ENCODE measurements at places on chromosomes 7 and 10. TPM values are rescaled to one million over a fixed set of nuclear protein-coding genes. Genes with fewer than 3 reads are reported as not detected.

MSMB gene
- not detected for total RNA-seq

ABCB1 gene
- 7.5 TPM for total RNA-seq

CRYGN gene
- not detected for total RNA-seq

EBF3 gene
- 0.20 TPM for total RNA-seq

SVOPL gene
- 0.81 TPM for total RNA-seq

ASAH2B gene
- total RNA-seq = 3.4 TPM

SFMBT2 gene
- total RNA-seq = 16.1 TPM

ZNF503 gene
- 36.2 TPM for total RNA-seq

HYCC1 gene
- 47.7 TPM for total RNA-seq

PNLIP gene
- total RNA-seq = not detected

DNA sequence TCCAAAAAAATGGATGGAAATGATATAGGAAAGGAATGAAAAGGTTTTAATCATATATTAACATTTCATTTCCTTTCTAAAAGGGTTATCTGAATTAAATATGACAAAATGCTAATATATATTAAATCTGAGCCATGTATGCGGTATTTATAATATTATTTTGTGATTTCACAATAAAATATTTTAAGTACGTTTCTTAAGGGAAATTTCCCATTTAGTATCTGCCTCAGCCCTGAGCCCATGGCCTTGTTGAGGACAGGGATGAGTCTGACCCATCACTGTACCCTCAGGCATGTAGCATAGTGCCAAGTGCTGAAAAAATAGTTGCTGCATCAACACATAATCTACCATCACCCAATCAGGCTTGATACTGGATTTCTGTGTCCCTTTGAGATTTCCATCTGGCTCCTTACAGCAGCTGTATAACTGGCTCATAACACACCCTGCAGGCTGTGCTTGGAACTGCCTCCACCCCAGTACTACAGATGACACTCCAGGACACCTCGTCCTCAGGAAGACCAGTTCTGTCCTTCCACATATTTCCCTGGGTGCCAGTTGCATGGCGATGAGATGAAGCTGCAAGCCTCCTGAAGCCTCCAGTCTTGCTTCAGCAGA is 59.4 kb upstream of the ASAH2 start:
- no peak for DNase-seq

DNA sequence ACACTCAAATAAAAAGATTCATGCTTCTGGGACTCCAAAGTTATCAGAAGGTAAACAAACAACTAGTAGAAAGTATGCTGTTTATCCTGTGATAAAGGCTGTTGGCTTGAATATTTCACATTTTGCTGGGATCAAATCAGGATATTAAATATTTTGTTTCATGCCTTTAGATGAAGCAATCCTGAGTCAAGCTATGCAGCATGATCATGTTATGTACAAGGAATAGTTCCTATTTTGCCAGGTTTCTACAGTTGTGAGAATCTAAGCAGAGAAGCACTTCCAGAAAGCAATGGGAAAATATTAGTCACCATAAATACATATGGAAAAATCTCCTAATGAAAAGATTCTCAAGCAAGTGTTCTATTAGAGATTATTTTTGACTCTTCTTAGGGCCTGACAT is 262.8 kb upstream of the PCDH15 start:
- DNase-seq = no peak

DNA sequence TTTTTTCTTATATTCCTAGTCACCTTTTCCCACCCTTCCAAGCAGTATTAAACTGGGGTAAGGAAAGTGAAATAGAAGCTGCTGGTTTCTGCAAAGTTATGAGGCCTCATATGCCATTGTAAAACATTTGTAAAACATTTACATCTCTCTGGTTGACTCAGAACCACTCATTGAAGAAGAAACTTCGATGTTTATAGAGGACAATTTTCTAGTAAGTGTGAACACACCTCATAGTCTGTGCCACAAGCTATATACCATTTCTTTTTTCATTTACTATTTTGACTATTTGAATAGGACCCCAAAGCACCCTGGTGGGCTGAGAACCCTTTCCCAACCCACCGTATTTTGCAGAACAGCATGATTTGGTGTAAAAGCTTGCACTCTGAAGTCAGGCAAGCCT is 12.9 kb upstream of the ITGB1 start:
- no peak for DNase-seq

GRCh38 chr7:131014906-131015656 is 281.1 kb upstream of the KLF14 start:
- DNase-seq = no peak

DNA sequence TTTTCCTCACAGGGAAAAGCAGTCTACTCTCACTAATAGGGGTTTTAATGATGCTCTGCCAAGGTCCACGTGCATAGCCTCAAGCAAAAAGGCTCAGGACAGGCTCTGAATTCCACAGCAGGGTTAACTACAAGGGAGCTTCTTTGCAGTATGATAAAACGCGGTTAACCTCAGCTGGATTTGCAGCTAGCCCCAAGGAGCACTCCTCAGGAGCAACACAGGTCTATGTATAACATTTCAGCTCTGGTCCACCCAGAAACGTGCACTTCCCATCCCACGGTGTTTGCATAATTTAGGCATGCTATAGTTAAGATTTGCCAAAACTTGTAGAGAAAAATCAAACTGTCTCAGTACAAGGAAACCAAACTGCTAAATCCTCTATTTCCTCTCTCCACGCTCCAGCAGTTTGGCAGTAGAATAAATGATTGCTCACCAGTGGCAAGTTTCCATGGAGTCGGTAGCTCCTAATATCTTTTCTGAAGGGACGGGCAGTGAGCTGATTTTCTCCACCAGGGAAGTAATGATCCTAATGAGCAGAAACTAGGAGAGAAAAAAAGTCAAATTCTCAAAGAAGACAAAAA is 13.1 kb upstream of the ASB4 start:
- DNase-seq = no peak

DNA sequence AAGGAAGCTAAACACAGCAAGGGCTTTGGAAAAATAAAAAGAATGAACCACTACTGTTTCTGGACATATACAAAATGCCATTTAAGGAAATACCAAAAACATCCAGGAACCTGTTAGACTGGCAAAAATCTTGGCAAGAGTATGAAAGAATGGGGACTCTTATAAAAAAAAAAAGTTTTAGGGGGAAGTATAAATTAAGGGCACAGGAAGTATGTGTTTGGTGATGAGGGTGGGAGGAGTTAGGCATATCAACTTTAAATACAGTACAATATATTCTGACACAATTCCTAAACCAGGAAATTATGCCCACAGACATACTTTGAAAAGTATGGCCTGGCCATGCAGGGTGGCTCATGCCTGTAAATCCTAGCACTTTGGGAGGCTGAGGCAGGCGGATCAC is 74.2 kb downstream of the WAPL start:
- DNase-seq = no peak

DNA sequence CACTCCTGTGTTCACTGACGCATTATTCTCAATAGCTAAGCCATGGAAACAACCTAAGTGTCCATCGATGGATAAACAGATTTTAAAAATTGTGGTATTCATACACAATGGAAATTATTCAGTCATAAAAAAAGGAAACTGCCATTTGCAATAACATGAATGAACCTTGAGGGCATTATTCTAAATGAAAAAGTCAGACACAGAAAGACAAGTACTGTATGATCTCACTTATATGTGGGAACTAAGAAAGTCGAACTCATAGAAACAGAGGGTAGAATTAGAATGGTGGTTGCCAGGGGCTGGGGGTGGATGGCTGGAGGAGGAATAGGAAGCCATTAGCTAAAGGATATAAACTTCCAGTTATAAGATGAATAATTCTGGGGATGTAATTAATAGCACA is 71.8 kb downstream of the JAZF1 start:
- no peak for DNase-seq

GRCh38 chr7:80488851-80489370 is 23.0 kb downstream of the GNAT3 start:
- no peak for DNase-seq

GRCh38 chr7:104569751-104570150 is 241.3 kb downstream of the LHFPL3 start:
- DNase-seq = no peak

DNA sequence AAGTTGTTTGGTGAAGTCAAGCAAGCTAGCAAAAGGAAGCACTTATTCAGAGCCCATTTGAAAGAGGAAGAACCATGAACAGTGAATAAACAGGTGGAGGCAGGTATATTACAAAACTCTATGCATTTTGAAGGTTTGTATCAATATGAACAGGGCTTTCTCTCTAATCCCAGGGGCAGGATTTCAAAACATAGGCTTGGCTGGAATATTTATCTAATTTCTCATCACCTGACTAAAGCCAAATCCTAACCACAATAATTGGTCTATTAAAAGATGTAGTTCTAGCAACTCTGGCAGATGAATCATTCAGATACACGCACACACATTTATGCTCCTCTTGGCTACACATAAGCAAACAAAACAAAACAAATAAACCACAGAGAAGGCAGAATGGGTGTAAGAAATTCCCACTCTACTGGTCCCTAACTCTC is 554.4 kb downstream of the INHBA start:
- no peak for DNase-seq

GRCh38 chr10:35821339-35821911 is 179.3 kb upstream of the FZD8 start:
- no peak for DNase-seq

- no peak for DNase-seq
These were observed 306.3 kb upstream of the SP8 start for GRCh38 chr7:21092766-21093702.

- no peak for DNase-seq
These were observed 1.7 kb upstream of the SMNDC1 start for GRCh38 chr10:110306452-110306768.

DNA sequence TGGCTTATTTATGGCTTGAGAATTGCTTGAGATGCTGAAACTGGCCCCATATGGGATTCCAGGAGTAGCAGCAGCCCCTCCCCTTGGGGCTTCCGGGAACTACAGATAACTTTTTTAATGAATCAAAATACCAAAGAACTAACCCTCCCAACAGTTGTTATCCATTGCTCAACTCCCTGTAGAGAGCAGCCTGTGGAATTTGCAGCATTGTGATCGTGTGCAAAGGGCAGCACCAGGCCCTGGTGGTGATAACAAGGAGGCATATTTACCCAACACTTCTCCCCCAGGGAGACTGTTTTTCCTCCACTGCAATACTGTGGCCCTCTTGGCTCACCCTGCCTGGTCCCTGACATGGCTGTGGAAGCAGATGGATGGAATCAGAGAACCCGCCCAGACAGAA is 196.2 kb downstream of the PLXNA4 start:
- DNase-seq = no peak

- DNase-seq = no peak
These were observed 418.7 kb downstream of the MAGI2 start for GRCh38 chr7:79034730-79035129.

Measured in upper lobe of right lung (tissue), 1 donor.